ENCODE measurements at places on chromosomes 4 and X.

DNA sequence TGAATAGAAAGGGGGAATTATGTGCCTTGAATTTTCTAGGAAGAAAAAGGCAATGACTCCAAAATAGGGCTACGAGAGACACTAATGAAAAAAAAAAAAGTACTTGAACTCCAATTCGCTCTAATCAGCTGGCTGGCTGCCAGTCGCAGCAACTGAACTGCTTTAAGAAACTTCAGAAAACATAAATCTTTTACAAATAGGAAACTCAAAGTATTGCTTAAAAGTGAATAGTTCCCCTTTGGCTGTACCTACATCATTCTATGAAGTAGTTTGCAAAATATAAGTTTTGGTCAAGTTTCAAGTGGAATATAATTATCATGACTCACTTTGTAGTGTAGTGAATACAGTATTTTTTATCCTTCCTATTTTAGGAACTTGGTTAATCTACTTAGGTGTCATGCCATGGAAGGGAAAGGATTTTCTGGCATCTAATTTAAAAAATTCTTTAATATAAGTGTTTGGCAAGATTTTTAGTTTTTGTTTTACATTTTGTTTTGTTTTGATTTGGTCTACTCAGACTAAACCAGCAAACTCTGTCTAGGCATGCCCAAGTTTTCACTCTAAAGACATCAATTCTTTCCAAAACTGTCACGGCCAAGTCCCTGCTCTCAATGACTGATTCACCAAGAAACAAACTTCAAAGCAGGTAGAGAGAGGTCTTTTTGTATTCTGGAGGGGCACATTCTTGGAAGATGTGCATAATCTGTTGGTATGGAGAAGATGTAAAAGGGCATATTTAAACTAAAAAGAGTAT is 382.4 kb upstream of the GALNT7 start:
- no peak for DNase-seq

GRCh38 chr4:74014332-74014731 is 15.9 kb upstream of the CXCL5 start:
- no peak for DNase-seq

GRCh38 chrX:111114806-111115205 is 18.8 kb downstream of the PAK3 start:
- no peak for DNase-seq

DNA sequence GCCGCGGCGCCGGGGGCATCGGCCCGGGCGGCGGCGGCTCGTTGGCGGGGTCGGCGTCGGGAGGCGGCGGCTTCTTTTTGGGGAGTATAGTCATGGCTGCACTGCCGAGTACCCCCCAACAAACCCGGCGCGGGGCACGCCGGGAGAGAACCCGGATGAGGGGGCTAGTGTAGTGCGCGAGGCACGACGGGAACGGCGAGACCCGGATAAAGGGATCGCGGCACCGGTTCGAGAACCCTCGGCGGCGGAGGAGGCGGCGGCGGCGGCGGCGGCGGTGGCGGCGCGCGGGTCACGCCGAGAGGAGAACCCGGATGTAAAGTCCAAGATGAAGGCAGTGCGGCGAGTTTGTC is at the start of gene OTUD5:
TSS of gene OTUD5 (minus strand) at position 131 of the 350 bp plus-strand sequence. CDS start at position 94, 37 bp downstream.
- DNase-seq, result peak; percentile 41

All from stimulated activated CD4-positive, alpha-beta T cell treated with anti-CD3 and anti-CD28 coated beads, Interleukin-12 subunit alpha, Interleukin-12 subunit beta, amount 100 ng/mL, for 24 hours (primary cell).